ENCODE measurements at places on chromosomes 5 and 9.

- DNase-seq, result no peak
Measured at GRCh38 chr5:151083081-151083676, 2.3 kb upstream of the TNIP1 start.

GRCh38 chr9:133976191-133976861 is 15.8 kb downstream of the VAV2 start:
- DNase-seq, result no peak

DNA sequence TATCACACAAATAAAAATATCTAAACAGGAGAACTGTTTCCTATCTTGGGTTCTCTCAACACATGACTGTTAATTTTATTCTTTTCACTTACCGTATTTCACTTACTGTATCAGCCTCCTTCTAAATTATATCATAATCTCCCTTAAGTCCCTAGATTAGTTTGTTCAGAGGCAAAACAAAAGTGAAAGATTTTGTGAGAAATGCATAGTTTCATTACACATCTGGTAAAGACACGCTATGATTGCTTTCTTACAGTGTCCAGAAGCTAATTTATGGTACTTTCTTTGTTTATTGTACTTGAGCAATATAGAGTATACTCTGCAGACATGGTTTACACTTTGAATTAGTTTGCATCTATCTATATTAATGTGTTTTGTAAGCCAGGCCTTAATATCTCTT is 159.7 kb upstream of the TLX3 start:
- DNase-seq, result no peak

DNA sequence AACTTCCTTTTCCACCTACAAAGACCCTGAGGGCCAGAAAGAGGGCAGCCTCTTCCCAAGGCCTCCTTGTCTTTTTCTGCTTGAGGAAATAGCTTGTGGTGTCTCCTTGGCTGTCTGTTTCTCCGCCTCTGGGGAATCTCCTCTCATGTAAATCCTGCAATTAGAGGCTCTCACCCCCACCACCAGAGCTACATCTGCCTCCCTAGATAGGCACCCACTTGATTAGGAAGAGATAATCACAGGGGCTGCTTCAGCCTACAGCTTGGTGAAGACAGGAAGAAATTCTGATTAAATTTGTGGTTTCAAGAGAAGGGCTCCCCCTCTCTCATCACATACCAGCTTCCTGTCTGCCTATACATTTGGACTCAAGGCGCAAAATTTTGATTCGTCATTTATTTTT is 75.6 kb downstream of the TLR4 start:
- DNase-seq, result no peak

DNA sequence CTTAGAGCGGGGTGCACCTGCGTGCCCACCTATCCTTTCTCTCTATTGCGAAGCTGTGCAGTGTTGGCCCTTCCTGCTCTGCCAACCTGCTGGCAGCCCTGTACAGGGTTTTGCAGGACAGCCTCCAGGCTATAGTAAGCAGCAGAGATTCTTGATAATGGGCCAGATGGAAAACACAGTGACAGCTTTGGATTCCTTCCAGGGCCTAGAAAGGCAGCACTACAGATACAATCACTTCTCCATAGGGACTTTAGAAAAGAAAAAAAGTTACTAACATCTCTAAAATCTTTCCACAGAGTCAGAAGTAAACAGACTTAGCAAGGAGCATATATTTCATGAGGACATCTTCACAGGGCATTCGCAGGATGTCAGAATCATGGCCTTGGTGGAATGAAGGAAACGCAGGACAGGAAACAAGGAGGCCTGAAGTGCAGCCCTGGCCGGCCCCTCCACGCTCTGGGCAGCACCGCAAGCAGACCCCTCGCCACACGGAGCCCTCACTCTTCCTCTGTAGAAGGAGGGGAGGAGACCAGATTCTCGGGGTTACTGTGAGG is 172.1 kb upstream of the GAS1 start:
- DNase-seq, result no peak

DNA sequence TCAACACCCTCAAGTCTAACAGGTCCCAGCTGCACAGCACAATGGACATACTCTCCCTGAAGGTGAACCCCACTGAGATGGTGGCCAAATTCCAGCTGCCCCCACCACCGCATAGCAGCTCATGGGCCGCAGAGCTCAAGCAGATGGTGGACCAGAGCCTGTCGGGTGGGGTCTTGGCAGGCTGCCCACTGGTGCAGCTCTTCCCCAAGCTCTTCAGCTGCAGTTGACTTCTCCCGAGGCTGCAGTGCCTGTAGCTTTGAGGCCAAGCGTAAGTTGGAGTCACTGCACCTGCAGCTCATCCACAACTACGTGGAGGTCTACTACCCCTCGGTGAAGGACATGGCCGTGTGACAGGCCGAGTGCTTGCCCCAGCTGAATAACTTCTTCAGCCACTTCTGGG is 56.6 kb upstream of the SPTLC1 start:
- DNase-seq, result no peak

GRCh38 chr5:76175821-76176403 is 92.7 kb downstream of the SV2C start:
- DNase-seq, result no peak

DNA sequence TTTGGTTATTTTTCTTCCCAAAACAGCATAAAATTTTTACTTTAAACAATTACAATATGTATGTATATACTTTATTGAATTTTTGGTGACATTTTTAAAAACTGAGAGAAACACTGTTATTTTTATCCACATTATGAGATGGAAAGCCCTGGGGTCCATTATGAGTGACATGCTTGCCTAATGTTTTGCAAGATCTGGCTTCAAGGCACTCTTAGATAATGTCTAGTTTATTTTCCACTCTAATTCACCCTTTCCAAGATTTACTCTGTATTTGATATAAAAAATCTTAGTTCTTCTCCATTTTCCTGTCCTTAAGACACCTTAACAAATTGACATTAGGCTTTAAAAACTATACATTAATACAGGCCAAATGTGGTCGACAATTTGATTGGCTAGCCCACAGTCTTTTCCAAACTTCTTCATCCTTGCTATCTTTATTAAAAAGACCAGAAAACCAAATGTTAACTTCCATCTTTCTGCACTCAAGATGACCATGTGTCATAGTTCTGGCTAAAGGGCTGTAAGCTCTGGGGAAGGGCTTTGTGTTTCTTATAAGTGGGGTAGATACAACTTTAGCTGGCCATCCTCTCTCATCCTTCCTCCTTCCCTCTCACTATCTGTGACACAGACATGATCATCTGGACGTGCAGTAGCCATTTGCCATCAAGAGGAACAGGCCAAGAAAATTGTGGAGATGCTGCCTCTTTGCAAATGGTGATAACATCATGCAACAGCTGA is 561.1 kb downstream of the PDE4D start:
- no peak for DNase-seq

- no peak for DNase-seq
Measured at GRCh38 chr5:34868791-34869190, 29.8 kb downstream of the TTC23L start.

GRCh38 chr9:133888809-133889491 is 103.2 kb downstream of the VAV2 start:
- no peak for DNase-seq

DNA sequence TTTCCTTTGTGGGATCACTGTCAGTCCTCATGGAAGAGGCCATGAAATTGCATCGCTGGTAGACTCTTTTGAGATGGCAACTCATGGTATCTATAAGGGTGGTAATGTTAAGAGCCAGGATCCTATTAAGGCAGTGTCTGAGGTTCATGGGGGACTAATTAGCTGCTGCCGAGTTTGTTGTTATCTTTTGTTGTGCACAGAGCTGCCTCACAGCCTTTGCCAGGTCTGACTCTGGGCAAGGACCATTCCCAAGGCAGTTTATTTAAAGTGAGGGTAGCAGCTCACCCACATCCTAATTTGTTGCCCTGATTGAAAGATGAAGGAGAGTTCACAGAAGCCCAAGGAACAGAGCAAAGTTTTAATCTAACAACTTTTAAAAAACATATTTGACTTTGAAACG is 7.9 kb downstream of the SMARCA2 start:
- DNase-seq, result no peak

DNA sequence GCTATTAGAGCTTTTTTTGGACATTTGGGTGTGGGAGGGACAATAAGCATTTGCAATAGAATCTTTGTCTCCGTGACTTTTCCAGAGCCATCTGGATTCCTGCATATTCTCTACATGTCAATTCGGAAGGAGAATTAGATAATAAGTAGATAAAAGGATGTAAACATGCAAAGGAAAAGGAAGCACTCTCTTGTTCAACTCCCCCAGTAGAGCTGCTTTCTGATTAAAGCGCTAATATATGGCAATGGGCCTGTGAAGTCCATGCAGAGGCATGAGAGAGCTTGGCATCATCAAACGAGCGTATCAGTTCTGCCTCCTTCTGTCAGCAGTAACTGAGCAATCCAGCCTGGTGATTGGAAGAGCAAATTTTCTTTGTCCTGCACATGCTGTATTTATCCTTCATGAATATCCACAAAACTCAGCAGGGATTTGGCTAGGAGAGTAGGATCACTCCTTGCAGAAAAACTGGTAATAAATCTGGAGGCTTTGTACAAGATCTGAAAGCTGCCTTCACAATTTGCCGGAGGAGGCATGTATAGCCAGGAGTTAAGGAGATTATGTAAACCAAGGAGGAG is 1752.9 kb downstream of the MAT2B start:
- DNase-seq, result no peak

- DNase-seq, result no peak
Measured at GRCh38 chr5:6553972-6554371, 78.9 kb downstream of the NSUN2 start.

Measured in activated gamma-delta T cell treated with anti-CD3 and anti-CD28 coated beads, Interleukin-2, amount 50 U/mL, for 16 hours (primary cell).